ENCODE measurements at places on chromosomes 7 and 10. TPM values are rescaled to one million over a fixed set of nuclear protein-coding genes. Genes with fewer than 3 reads are reported as not detected.

DNA sequence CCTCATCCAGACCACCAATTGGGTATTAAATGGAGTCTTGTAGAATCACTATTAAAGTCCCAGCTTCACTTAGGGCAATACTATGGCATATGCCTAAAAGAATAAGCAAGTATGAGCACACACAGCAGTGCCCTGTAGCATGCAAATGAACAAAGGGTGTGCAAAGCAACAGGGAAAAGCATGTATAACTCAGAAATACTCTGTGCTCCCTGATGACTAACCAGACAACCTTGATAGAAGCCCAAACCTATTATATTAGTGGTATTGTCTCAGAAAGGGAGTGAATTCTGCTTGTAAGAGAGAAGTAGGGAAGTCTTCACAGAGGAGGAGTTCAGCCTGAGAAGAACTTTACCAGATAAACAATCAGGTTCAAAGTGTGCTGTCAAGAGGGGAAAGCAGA is 131.2 kb downstream of the DGKI start:
- no peak for DNase-seq

DNA sequence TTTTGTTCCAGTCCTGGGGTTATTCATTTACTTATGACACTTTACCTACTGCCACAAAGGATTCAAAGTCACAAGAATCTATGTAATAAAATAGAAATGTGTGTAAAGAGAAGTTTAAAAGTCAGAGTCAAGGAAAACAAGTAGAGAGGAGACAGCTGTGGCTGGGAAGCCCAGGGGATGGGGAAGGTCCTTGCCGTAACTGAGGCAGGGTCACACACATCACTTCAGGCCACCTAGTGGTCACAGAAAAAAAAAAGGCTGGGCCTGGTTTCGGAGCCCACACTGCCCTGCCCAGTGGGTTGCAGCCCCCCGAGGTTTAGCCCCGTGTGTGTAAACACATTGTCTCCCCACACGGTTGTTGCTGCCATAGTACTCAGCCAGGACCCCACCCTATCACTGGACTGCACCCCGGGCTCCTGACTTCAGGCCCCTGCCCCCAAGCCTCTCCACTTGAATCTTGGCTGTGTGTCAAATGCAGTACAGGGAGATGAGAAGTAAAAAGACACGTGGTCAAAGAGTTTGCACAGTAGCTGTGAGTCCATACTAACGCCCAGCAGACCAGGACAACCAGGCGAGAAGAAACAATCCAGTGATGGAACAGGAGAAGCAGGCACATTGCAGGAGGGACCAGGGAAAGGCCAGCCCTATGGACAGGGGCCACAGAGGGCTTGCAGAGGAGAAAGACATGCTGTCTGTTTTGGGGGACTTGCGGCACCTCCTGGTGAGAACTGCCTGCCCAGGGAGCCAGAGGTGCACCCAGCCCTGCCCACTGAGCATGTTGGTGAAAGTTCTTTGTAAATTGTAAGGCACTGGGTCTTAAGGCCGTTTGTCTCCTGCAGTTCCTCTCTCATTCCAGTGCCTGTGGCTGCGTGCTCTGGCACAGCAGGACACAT is 91.4 kb upstream of the MACROH2A2 start:
- DNase-seq, result no peak

DNA sequence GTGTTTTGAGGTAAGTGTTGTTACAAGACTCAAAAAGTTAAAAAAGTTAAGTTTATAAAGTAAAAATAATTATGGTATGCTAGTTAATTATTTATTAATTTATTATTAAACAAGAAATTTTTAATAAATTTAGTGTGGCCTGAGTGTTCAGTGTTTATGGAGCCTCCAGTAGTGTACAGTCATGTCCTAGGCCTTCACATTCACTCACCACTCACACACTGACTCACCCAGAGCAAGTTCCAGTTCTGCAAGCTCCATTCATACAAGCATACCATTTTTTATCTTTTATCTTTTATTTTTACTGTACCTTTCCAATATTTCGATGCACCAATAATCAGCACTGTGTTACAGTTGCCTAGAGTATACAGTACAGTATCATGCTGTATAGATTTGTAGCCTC is 381.2 kb upstream of the MGMT start:
- no peak for DNase-seq

Gene SH2B2
- total RNA-seq, result 8.2 TPM

DNA sequence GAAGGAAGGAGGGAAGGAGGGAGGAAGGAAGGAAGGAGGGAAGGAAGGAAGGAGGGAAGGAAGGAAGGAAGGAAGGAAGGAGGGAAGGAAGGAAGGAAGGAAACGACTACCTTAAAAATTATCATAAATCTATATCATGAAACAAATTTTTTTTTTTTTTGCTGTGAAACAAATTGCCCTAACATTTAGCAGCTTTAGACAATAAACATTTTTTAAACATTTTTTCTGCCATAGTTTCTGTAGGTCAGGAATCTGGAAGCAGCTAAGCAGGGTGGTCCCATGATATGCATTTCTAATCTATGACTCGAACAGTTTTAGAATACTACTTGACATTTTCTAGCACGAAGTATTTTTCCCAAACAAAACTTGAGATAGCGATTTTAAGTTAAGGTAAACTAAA is 42.9 kb upstream of the TSPAN13 start:
- DNase-seq, result no peak

DNA sequence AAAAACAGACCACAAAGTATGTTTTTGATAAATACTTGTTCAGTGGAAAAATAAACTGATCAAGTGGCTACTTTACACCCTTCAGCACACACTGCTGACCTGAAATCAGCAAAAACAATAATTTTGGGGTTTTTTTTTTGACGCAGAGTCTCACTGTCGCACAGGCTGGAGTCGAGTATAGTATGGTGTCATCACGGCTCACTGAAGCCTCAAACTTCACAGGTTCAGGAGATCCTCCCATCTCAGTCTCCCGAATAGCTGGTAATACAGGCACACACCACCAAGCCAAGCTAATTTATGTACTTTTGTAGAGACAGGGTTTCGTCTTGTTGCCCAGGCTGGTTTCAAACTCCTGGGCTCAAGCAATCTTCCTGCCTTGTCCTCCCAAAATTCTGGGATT is 30.6 kb downstream of the TARP start:
- DNase-seq, result no peak

GRCh38 chr10:111116762-111117445 is 40.1 kb downstream of the ADRA2A start:
- DNase-seq, result no peak

Gene TSPAN33
- total RNA-seq, result 1.7 TPM

DNA sequence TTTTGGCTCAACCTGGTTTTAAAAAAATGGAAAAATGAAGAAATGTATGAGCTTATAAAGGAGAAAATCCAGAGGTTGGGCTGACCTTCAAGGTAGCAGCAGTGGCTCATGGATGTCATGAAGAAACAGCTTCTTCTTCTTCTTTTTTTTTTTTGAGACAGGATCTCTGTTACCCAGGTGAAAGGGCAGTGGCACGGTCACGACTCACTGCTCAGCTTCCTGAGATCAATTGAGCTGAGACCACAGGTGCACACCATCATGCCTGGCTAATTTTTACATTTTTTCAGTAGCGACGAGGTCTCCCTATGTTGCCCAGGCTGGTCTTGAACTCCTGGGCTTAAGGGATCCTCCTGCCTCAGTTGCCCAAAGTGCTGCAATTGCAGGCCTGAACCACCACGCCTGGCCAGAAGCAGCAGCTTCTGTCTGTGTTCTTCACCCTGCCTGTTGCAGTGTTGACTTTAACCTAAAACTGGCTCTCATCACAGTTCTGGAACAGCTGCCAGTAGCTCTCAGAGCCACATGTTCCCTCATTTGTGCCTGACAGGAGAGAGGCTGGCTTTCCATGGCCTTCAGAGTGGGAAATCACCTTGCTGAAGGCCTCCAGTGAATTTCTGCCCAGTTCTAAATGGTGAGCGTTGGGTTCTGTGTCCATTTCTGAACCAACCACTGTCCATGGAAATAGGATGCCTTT is 117.7 kb downstream of the PFKFB3 start:
- no peak for DNase-seq

DNA sequence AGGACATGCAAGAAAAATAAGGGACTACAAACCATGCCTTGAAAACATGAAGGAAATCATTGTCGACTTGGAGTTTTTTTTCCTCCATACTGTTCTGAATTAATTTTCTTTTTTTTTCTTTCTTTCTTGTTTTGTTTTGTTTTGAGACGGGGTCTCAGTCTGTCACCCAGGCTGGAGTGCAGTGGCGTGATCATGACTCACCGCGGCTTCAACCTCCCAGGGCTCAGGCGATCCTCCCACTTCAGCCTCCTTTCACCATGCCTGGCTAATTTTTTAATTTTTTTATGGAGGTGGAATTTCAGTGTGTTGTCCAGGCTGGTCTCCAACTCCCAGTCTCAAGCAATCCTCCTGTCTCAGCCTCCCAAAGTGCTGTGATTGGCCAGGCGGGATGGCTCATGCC is 11.6 kb downstream of the UCMA start:
- no peak for DNase-seq

Gene ZNF365
- not detected for total RNA-seq

Gene TYW1B
- 3.2 TPM for total RNA-seq

Gene YKT6
- 52.2 TPM for total RNA-seq

Gene NPY4R
- total RNA-seq, result 0.95 TPM

Gene NT5C2
- total RNA-seq, result 76.3 TPM

- no peak for DNase-seq
Observed at GRCh38 chr10:132492323-132493025, 45.1 kb upstream of the INPP5A start.

DNA sequence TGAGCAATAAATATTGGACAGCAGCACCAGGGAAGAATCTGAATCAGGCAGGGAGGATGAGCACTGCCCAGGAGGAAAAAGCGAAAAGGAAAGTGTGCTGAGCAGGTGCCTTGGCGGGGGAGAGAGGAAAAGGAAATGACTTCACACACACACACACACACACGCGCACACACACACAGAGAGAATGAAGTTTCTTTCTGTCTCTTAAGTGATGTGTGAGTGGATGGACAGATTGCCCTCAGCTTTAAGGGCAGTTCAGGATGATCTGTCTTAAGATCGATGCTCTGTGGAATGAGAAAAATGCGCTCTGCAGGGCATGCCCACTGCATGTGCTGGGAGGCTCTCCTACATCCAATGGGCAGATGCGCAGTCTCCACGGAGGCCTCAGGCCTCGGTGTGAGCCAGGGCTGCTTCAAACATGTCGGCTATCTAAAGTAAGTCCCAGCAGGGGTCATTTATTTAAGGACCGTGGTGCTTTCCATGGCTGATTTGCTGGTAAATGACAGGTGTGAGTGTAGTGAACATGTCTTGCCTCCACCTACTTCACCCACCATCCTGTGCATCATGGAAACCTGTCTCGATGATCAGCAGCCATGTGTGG is 2.5 kb upstream of the ACBD5 start:
- DNase-seq, result no peak

- no peak for DNase-seq
Observed at GRCh38 chr7:136940917-136941316, 72.5 kb downstream of the CHRM2 start.

GRCh38 chr10:104096692-104097091 is 11.0 kb upstream of the COL17A1 start:
- DNase-seq, result no peak

Gene PON1
- total RNA-seq, result 2.0 TPM

DNA sequence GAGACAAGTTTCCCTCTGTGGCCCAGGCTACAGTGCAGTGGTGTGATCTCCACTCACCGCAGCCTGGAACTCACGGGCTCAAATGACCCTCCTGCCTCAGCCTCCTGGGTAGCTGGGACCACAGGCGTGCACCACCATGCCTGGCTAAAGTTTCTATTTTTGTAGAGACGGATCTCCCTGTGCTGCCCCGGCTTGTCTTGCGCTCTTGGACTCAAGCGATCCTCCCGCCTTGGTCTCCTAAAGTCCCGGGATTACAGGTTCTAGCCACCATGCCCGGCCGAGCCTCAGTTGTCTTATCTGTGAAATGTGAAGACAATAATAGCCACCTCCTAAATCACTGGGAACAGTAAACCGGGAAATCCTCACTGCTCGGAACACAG is 88.1 kb downstream of the FOXL3 start:
- no peak for DNase-seq

Gene AMPH
- 41.2 TPM for total RNA-seq
